ENCODE measurements at places on chromosomes 12 and 14. TPM values are rescaled to one million over a fixed set of nuclear protein-coding genes. Genes with fewer than 3 reads are reported as not detected.

DNA sequence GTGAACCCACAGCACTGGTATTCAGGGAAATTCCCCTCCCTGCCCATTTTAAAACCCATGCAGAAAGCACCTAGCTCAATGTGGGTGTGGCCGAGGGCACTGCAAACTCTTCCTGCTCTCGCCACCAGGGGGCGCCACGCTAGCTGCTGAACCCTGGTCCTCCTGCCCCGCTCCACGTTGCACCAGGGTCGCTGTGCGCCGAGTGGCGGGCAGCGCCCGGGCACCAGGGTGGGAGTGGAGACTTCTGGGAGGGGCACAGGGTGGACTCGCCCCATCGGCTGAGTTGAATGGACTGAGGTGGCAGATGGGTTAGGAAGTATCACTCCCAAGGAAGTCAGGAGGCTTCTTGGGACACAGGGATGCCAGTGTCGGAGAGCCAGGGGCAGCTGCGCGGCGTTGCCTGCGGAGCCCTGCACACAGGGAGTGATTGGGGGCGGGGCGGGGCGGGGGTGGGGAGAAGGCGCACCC lies 48.1 kb upstream of the BCL11B start:
- peak; percentile 54 for DNase-seq

GRCh38 chr14:97924922-97925613 lies 1127.9 kb downstream of the VRK1 start:
- no peak for DNase-seq

DNA sequence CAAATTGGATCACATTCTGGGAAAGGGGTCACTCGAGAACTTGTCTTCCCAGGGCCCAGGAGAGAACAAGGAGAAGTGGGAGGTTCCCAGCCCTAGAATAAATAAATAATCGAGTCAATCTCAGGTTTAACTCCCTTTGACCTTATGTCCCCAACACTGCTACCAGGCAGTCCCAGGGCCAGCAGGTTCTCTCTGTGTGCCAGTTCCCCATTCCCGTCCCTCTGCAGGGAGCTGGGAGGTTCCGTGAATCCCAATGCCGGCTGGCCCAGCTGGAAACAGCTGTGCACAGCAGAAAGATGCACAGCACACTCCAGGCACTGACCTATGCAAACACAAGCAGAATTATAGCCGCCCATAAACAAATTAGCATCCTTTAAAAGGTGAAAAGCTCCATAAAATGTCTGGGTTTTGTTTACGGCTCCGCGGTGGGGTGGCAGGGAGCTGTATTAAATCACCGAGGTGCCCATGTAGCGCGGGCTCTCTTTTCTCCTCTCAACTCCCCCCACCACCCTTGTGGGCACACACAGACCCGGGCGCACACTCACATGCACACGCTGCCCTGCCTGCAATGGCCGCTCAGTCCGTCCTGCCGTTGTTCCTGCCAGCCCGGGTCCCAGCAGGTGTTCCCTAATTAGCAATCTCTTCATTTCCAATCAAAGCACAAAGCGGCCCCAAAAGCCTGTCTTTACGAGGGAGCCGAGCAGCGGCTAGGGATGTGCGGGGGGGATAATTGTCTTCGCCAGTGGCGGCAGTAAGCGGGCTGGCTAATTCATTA lies 46.6 kb upstream of the ESRRB start:
- DNase-seq: no peak

- DNase-seq: peak; percentile 72
Measured at GRCh38 chr12:65825507-65826352, 1.4 kb downstream of the HMGA2 start.

DNA sequence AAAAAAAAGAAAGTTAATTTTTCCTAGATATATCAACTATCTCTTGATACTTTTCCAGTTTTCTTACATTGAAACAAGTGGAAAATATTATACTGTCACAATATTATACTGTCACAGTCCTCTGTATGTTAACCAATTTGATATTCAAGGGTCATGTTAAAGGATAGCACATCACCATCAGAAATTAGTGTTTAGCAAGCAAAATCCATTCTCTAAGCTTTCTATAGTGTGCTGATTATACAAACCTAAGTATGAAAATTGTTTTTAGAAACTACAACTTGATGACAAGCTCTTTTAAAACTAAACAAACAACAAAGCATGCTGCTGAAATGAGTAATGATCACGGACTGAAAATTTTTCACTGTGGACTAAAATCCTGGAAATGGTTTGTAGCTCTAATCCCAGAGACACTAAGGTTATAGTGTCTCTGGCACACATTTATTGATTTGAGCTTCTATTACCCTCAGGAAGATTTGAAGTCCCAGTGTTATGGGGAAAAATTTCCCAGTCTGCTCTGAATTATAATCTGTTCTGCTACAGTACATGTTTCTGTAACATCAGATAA lies 9.7 kb downstream of the SPTSSA start:
- no peak for DNase-seq

WNT1 gene
- total RNA-seq: not detected

DIO2 gene
- total RNA-seq: not detected

KCNH3 gene
- not detected for total RNA-seq

TAS2R7 gene
- not detected for total RNA-seq

CLEC1B gene
- total RNA-seq: not detected

DTX3 gene
- 4.2 TPM for total RNA-seq

CD9 gene
- total RNA-seq: 1,196 TPM

RNASE7 gene
- not detected for total RNA-seq

LAG3 gene
- total RNA-seq: 0.22 TPM

All from lung microvascular endothelial cell (primary cell).